ENCODE measurements at places on chromosomes 7 and 10.

- DNase-seq: no peak
Observed at GRCh38 chr7:128053023-128053422, 21.8 kb upstream of the LRRC4 start.

DNA sequence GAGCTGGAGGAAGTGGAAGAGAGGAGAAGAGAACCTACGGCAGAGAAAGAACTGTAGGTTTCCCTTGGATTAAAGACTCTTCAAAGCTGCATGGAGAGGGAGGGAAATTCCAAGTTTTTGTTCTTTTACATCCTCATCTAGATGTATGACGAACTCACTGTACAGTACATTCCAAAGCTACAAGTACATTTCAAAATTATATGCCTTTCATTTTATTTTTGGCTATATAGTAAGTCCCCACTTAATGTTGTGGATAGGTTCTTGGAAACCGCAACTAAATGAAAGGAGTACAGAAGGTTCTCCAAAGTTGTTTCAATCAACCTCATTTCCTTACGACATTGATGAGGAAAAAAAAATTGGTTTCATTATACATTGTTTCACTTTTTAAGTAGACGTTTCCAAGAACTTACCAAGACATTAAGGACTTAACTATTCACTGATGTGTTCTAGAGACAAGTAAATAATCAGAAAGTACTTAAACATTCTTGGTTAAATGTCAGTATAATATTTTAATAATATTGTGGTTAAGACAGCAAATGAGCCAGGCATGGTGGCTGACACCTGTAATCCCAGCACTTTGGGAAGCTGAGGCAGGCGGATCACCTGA lies 16.1 kb upstream of the JMJD1C start:
- DNase-seq: no peak

DNA sequence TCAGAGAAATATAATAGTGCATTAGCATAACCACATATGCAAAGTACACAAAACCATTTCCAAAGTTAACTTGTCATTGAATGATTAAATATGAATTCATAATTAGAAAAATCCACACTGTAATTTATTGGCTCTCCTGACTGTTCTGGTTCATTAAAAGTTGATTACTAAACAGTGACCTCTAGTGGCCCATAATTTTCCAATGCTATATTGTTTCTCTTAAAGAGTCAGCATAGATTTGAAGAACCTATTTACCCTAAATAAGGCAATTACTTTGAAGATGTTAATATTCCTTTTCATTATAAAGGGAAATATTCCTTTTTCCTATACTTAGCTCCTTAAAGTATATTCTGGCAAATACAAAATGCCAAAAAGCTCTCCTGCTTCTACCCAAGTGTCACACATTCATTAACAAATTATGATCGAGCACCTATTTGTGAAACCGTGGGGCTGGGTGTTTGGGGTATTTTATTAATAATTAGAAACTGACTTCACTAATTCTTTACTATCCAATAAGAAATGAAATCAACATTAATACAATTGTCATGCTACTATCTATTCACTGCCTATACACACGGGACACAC lies 86.2 kb downstream of the HIBADH start:
- no peak for DNase-seq

GRCh38 chr10:14389981-14390590 lies 59.4 kb upstream of the FRMD4A start:
- no peak for DNase-seq

GRCh38 chr7:156560075-156560474 lies 80.5 kb upstream of the RNF32 start:
- no peak for DNase-seq

DNA sequence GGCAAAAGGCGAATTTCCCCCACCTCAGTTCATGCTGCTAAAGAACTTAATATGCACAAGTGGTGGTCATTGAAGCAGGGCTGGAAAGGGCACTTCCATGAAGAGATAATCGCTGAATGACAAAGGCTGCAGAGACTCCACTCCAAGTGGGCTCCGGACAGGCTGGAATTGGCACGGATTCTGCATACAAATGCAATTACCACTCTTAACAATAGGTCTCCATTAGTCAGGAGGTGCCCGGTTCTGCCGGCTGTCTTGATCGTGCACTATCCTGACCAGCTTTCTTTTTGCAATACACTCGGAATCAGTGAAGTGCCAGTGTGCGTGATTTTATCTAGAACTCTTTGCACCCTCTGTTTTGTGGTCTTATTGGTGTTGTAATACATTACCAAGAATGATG lies 49.7 kb downstream of the INSYN2A start:
- no peak for DNase-seq

DNA sequence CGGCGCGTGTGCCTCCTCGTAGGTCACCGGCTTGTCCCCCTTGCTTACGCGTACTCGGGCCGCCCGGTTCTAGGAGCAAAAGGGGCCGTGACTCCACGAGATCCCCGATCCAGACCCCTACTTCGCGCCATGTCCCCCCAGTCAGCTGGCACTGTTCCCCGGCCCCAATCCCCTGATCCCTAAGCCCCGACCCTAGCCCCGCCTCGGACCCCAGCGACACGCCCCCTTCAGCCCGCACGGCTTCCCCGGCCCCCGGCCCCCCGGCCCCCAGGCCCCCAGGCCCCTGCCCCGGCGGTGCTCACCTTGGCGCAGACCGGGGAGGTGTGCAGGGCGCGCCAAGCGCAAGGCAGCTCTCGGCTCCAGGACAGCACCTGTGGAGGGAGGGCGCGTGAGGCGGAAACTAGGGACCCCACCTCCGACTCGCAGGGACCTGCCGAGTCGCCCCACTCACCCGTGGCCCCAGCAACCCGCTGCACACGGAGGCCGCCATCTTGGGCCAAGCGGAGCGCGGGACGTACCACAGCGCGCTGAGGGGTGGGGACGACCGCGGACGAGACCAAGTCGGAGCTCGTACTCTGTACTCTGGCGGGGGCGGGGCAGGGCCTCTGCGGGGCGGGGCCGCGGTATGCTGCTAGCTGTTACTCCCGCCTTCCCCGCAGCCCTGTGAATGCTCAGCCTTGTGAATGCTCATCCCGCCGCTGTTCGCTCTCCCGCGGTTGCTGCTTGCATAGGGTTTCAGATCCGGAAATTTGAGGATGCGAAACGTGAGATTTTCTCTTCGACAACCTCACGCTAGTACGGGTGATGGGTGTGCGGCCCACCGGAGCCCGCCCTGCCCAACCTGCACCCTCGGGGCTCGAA lies at the start of gene MRPS24:
Gene MRPS24 (minus strand): TSS at position 512 of the 861 bp plus-strand sequence. CDS start 22 bp downstream, at position 490.
- DNase-seq: peak; percentile 88

DNA sequence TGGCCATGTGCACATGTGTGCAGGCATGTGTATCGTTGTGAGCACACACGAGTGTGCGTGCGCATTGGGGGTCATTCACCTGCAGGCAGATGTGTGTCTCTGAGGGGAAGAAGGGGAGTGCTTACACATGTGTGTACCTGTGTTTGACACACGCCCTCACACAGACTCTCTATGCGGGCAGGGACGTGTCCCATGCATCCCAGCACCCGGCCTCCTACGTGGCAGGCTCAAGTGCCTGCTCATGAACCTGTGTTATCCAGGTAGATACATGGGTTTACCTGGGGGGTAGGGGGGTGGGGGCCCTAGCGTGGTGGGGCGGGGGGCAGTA lies 18.6 kb downstream of the KCP start:
- no peak for DNase-seq

DNA sequence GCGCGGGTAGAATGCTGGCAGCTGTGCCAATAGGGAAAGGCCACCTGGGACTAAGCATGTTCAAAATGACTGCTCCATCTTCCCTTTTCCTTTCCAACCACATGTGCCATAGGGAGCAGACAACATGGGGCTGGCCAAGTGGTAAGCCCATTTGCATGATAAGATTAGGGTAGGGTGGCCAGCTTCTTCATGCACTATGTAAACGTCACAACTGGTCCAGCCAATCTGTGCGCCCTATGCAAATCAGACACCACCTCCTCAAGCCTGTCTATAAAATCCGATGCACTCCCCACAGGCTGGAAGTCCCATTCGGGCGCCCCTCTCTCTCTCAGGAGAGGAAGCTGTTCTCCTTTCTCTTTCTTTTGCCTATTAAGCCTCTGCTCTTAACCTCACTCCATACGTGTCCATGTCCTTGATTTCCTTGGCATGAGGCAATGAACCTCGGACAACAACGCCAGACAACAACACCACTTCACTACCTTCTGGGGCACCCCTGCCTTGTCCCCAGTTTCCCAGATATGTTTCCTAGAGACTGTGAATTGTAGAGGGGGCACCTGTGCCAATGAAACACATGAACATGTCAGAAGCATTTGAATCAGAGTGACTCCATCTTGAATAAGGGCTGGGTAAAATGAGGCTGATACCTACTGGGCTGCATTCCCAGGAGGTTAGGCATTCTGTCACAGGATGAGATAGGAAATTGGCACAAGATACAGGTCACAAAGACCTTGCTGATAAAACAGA lies 19.1 kb upstream of the EXOC6 start:
- no peak for DNase-seq

- DNase-seq: no peak
Observed at GRCh38 chr10:3346851-3347250, 174.3 kb upstream of the PITRM1 start.

GRCh38 chr7:106239406-106239805 lies 45.4 kb downstream of the NAMPT start:
- DNase-seq: no peak

DNA sequence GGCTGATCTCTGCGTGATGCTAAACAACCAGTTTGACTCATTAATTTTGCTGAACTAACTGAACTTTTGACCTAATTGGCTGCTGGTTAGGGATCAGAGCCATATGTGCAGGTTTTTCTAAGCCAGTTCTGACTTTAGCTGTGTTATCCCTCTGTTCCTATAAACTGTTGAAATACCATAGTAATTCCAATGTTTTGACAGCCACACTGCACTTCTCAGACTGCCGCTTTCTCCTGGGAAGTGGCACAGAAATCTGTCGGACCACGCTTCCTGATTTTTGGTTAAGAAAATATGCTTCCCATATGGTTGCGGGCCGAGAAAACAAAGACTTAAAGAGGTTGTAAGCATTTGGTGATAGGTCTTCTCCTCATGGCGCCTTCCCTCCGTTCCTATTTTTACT lies 42.3 kb downstream of the TBXAS1 start:
- no peak for DNase-seq

GRCh38 chr10:114131094-114131493 lies 42.9 kb downstream of the CCDC186 start:
- no peak for DNase-seq

- no peak for DNase-seq
Observed at GRCh38 chr7:134996097-134996550, 9.8 kb downstream of the AGBL3 start.

GRCh38 chr10:100658269-100658668 lies 87.1 kb upstream of the PAX2 start:
- no peak for DNase-seq

DNA sequence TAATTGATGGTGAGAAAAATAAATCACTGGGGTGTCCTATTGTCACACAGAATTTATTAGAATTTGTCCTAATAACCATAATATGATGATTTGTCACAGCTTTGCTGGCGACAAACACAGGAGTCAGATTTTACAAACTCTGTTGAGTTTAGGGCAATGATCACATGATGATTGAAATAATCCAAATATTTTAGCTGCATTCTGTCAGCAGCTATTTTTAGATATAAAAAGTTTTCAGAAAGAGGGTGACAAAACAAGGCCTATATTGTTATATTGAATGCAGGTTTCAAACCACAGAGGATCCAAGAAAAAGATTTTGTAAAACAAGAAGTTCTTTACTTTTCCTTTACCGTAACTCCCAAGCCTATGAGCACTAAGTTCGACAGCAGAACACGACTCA lies 178.8 kb downstream of the ADAM12 start:
- no peak for DNase-seq

- no peak for DNase-seq
Observed at GRCh38 chr7:157507987-157508386, 171.2 kb downstream of the DNAJB6 start.

GRCh38 chr7:74290553-74290950 lies 1.3 kb downstream of the CLIP2 start:
- no peak for DNase-seq

DNA sequence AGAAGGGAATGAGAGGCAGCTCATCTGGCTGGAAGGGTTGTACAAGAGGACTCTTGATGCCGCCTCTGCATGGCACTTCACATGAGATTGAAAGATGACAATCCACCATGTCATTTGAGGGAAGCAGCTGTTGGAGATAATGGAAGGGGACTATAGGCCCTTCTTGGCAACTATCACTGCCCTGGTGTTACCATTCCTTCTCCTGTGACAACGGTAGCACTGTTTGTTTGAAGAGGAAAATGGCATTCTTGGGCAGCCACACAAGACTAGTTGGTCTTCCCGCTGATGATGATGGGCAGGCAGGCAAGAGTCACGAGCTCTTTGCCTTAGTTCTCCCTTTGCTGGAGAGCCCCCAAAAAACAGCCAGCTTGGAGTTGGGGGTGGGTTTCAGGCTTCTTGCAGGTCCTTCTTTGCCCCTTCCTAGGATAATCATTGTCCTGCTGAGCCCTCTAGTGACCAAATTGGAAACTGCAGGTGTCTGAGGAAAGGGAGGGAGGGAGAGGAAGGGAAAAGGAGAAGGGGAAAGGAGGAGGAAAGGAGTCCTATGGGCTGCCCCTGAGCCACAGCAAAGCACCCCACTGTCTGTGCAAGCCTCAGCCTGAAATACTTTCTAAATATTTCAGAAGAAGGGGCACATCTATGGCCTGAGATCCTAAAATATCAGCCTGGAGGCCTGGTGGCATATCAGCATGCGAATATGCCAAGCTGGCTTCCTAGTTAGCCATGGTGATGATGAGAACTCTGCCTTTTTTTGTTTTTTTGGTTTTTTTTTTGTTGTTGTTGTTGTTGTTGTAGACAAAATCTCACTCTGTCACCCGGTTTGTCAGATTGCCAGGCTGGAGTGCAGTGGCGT lies 165.6 kb upstream of the KMT2E start:
- no peak for DNase-seq

DNA sequence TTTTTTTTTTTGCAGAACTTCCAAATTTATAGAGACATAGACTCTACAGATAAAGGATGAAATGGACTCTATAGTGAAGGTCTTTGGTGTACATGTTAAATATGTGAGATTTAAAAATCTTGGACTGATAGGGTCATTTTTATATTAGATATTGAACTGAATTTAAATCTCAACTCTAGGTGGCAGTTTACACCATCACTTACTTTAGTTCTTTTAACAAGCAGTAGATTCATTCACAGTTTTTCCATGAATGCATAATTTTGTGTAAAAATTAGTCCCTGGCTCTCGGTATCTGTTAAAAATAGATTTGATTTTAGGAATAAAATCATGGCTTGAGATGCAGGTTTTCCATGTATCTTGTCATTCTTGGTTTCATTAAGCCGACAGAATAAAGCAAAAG lies 31.1 kb upstream of the SNX13 start:
- DNase-seq: no peak

DNA sequence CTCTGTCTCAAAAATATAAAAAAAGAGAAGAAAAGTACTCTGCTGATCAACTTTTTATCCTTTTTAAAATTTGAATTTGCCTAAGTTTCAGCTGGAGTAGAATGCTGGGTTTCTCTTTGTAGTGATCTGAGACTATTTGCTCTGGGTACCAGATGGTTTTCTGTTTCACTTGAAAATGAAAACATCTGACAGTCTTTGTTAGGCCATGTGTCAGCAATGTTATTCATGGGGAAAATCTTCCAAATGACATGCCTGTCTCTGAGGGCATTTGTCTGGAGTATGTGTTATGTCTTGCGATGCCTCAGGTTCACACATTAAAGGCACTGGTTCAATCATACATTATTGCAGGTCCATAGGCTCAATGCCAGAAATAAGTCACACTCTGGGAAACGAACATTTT lies 175.3 kb upstream of the TMEM229A start:
- no peak for DNase-seq

GRCh38 chr7:82932516-82932915 lies 230.2 kb downstream of the PCLO start:
- no peak for DNase-seq

GRCh38 chr7:105209433-105209832 lies 179.3 kb downstream of the SRPK2 start:
- DNase-seq: no peak
